NCI-H774 (cell line): ENCODE measurements at places on chromosomes 2 and 18.
A peak's percentile ranks its signal among the peaks of the same experiment; 100 is the strongest.

- no peak for DNase-seq
Observed at GRCh38 chr2:232645061-232645460, 11.7 kb downstream of the EFHD1 start.

- no peak for DNase-seq
Observed at GRCh38 chr18:7304061-7304370, 73.1 kb downstream of the LRRC30 start.

- DNase-seq, result no peak
Observed at GRCh38 chr18:3713166-3713565, 263.2 kb downstream of the TGIF1 start.

GRCh38 chr2:236177967-236178889, 10.0 kb upstream of the GBX2 start:
- DNase-seq, result peak; percentile 56

DNA sequence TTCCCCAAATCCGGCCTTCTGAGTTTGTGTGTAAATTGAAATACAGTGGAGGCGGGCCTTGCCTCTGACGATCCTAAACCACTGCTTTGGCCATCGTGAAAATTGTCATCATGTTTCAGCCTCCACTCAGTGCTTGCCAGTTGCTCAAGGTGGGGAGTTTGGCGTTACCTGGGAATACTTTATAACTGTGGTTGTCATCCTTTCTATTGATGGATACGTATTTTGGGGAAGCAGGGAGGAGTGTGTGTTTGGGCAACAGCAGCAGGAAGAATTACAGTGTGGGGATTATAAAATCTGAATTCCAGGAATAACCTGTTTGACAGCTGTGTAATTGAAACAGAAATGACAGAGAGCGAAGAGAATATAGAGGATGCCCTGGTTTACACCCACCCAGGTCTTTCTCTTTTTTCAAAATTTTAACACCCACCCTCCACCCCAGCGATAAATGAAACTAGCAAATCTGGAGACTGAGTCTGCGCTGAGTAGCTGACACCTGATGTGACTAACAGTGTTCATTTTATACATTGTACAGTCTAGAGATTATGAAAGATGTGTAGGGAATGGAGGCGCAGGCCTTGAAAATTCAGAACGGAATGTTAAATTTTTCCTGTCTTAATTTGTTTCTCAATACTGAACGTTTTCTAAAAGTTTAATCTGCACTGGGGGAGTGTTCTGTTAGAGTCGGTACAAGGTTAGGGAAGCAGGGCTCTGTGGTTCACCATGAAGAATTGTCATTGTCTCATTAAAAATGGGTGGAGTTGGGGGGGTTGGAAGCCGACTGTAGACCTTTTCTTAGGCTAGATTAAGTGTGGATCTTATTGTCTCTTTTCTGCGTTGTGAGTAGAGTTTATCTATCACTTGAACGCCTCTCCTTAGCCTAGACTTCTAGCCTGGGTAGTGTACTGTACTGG, 1.6 kb downstream of the MAP4K4 start:
- DNase-seq, result no peak

GRCh38 chr18:5537860-5538259, 5.9 kb downstream of the EPB41L3 start:
- no peak for DNase-seq

DNA sequence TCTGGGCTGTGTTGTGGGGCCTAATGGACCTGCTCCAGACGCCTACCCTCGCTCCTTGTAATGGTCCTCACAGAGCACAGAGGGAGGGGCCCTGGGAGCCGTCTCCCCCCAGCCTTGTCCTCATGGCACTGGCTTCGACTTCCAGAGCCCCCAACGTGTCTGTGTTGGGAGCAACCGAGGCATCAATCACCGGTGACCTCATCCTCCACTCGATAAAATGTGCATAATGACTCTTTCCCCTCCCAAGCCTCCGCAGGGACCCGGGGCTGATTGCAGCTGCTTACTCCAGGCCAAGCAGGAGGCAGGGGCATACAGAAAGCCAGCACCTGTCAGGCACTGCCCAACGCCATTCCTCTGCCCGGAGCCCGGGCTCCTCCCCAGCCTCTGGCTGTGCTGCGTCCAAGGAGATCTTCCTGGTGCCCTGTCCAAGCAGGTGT, 271.7 kb downstream of the NDUFA10 start:
- DNase-seq, result peak; percentile 19

DNA sequence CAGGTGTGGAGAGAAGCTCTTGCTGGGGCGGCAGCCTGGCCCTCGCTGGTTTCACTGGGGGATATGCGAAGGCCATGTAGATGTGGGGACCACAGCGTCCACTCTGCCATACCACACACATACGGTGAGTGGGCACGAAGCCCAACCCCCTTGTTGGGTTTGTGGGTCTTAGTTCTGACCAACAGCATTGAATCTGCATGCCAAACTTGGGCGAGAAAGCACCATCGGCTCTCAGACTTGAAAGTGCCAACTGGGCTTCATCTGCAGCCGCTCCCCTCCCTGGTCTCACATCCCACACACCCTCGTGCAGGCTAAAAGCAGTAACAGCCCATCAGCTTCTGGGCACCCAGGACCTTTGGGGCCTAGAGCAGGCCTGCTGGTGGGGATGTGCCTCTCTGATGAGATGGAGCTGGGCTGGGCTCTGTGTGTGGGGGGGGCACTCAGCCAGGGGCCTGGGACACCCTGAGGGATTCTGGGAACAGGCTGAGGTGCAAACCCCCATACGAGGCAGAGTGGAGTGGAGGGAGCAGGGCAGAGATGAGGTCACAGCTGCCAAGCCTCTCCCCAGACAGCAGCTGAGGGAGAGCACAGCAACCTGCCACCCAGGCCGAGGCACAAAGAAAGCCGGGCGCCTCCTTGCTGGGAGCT, 264.4 kb downstream of the TWIST2 start:
- DNase-seq, result no peak

- no peak for DNase-seq
Observed at GRCh38 chr2:129709956-129710598, 269.4 kb upstream of the RAB6C start.

DNA sequence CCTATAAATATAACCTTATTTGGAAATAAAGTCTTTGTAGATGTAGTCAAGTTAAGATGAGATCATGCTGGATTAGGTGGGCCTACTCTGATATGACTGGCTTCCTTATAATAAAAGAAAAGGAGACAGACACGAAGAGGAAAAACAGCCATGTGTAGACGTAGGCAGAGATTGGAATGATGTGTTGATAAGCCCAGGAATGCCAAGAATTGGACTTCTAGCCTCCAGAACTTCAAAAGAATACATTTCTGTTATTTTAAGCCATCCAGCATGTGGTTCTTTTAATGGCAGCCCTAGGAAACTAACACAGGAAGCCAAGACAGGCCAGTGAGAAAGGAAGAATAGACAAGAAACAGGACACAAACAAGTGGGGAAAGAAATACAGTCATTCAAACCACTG, 68.6 kb downstream of the NYAP2 start:
- DNase-seq, result no peak

DNA sequence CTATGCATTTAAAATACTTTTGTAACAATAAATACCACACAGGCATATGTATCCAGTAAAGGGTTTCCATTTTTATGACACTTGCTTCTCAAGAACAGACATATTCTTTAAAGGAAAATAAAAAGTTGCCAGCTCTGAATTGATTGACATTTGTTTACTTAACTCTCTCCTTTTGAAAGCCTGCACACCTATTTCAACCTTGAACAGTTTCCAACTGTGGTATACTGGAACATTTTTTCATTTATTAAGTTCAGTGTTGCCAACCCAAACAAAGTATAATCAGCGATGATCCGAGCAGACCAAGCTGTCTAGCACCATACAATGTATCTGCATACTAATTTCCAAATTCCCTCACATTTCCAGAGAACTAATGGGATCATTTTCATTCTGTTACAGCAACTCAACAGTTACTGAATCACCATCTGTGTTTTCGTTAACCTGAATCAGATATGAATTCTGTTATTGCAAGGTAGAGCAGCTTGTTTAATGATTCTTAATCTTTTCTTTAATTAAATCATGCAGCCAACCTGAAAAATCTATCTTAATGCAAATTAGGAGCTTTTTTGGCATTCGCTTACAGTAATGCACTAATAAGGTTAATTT, 725.5 kb upstream of the ZEB2 start:
- DNase-seq, result no peak

DNA sequence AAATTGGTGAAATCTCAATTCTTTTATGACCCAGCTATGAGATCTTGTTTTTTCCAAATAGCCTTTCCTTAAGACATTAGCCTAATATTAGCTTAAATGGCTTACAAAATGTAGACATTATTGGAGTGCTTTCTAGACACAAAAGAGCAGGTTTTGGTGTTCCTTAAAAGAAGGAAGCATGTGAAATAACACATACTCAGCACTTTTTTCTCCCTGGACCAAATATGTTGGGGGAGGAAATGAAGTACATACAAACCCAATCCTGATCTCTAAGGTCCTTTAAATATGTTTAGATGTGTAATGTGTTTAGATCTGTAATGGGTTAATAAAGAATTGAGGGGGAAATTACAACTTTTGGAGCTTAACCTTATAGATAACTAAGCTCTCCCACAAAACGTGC, 3.4 kb upstream of the ZDBF2 start:
- no peak for DNase-seq

- DNase-seq, result no peak
Observed at GRCh38 chr2:150866431-150866830, 379.0 kb upstream of the RND3 start.

- no peak for DNase-seq
Observed at GRCh38 chr2:105557021-105557920, 158.4 kb upstream of the FHL2 start.
